ENCODE measurements at places on chromosomes 12 and 14. TPM values are rescaled to one million over a fixed set of nuclear protein-coding genes. Genes with fewer than 3 reads are reported as not detected.

DNA sequence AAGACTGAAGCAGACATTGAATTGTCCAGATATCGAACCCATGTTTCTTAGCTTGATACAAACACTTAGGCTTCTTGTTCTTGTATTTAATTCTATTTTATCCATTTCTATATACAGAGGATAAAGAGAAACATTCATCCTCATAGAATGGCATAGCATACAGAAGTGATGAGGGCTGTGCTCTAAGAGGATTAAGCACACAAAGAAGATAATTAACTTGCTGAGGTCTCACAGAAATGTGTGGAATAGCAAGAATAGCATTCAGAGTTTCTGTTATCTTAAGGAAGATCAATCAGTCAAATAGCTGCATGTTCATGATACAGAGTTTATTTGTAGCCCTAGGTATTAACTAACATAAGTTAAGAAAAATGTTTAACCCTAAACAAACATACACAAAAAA is 27.3 kb upstream of the STRAP start:
- DNase-seq, result no peak

GRCh38 chr12:4743046-4743445 is 22.8 kb downstream of the GALNT8 start:
- DNase-seq, result no peak

DNA sequence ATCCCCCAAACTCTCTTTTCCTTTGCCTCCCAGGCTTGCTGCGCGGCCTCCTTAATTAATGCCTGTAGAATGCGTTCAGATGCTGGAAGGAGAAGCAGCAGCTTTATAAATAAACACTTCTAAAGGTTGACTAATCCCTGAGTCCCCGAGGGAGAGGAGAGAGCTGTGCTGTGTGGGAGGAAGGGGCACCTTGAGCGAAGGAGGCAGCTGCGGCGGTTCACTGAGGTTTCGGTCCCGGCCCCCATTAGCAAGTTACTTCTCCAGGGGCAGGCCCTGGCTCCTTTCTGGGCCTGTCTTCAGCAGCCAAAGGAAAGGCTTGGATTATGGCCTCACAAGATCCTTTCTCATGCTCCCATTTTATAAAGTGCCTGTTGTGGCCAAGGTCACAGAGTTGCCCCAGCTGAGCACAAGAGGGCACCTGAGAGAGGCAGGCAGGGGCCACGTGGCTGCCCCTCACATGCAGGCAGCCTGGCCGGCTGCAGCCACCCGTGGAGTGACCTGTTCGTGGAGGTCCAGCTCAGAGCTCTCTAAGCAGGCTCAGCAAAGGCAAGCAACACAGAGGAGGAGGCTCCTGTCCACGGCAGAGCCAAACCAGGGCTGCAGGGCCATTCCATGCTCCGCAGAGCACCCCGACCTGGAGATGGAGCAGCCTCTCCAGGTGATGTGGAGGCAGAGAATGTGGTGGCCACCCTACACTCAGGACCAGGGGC is 15.0 kb upstream of the CACNA2D4 start:
- no peak for DNase-seq

DNA sequence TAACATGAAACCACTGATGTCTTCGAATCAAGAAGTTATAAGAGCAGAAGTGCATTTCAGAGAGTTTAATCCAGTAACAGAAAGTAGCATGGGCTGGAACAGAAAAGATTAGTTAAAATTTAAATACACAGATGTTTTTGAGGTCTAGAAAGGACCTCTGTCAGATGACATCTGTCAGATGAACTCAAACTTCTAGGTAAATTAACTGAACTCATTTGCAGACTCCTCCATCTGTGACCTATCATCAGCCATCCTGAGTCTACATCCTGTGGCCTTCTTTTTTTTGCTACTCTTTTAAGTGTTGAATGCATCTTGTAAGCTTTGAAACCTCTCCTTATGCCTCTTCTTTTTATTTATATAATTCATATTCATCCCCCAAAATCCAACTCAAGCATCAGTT is 53.3 kb downstream of the C2CD5 start:
- no peak for DNase-seq

ITPK1 gene
- 89.4 TPM for total RNA-seq

Measured in tibial nerve (tissue), 4 donors.